ENCODE measurements at places on chromosomes 3 and 15.

DNA sequence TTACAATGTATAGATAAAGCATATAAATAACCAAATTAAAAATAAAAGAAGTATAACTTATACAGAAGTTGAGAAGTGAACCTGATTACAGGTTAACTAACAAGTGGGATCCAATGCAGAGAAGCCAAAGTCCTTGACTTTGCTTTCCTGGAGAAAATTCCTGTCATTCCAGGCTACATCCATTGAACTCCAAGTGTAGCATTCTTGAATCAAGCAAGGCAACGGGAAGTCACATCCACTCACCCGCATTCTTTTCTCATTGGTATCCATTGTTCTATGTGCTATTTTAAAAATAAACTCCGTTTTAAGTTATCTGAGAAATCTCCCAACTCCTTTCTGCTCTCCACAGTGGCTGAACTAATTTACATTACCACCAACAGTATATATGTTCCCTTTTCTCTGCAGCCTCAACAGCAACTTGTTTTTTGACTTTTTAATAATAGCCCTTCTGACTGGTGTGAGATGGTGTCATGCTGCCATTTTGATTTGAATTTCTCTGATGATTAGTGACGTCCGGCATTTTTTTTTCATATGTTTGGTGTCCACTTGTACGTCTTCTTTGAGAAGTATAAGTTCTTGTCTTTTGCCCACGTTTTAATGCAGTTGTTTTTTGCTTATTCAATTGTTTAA, 534.3 kb downstream of the ROBO1 start:
- DNase-seq, result no peak

GRCh38 chr3:21330293-21330692, 420.7 kb downstream of the ZNF385D start:
- DNase-seq, result no peak

DNA sequence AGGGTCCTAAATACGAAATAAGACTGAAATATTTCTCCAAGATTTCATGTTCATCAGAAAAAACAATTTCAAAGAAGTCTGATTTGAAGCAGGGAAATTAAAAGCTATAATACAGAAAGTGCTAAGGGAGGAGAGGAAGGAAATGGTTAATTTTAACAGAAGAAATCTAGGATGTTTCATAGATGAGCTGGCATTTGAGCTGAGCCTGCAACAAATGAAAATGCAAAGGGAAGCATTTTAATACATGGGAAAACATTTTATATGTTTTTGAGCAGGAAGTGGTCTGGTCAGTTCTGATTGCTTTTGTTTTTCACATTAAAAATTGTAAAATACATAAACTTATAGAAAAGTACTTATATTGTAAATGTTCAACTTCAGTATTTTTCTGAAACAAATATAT, 17.2 kb upstream of the RAP2B start:
- DNase-seq, result no peak

DNA sequence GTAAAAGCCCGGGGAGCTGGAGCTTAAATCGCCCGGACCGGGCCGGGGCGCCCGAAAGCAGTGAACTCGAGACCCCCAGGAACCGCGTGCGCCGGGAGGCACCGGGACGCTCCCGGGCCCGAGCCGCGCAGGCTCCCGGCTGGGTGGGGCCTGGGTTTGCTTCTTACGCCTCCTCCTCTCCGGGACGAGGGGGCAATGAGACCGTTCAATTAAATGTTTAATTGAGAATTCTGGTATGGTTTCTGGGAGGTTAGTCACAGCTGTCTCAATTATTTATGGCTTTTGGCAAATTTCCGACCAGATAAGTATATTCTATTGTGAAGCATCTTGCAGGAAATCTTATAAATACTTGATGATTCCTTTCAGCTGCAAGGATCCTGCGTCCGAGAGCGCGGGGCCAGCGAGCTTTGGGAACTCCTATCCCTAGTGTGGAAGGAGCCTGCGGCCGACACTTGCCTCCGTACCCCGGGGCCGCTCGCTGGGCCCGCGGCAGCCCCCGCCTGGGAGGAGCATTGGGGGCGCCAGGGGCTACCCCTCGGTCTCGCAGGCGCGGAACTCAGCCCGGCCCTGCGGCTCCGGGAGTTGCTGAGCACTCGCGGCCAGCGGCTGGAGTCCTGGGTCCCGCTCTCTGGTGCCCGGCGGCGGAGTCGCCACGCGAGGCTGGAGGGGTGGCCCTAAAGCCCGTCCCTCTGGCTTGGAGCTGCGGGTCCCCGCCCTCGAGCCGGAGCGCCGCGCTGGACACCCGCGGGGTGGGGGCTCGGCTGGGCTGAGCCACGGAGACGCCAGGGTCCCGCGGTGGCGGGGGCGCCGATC, 10.3 kb downstream of the ISL2 start:
- no peak for DNase-seq

DNA sequence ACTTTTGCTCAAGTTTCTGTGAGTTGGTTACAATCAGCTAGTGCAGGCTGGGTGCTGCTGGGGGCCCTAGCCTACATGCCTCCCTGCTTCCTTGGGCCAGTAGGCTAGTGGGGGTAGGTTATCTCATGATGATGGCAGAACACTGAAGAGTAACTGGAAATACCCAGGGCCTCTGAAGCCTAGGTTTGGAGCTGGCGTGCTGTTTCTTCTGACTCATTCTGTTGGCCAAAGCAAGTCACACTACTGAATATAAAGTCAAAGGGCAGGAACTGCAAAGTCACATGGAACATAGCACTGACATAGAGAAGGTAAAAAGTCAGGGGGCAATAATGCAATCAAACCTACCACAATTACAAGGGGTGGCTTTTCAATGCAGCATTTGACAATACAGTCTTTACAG, 34.5 kb downstream of the RASGRP1 start:
- DNase-seq, result no peak

DNA sequence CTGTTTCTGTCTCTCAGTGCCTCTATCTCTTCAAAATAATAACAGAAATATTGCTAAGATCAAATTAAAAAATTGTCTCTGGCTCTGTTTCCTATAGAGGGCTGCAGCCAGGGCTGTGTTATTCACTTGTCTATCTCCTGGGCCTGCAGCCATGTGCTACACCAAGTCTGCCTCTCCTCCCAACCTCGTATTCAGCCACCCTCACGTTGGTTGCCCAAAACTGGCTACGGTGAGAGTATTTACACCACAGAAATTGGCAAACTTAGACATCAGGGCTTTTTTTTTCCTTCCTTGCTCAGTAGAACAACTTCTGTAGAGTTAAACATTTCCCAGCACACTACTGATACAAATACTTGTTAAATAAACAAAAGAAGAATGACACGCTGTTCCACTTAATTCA, 320.9 kb upstream of the ICE2 start:
- DNase-seq, result no peak

GRCh38 chr15:68612503-68612902, 33.7 kb downstream of the CORO2B start:
- DNase-seq, result no peak

- no peak for DNase-seq
These were observed 472.2 kb downstream of the GRM7 start for GRCh38 chr3:7333125-7333524.

DNA sequence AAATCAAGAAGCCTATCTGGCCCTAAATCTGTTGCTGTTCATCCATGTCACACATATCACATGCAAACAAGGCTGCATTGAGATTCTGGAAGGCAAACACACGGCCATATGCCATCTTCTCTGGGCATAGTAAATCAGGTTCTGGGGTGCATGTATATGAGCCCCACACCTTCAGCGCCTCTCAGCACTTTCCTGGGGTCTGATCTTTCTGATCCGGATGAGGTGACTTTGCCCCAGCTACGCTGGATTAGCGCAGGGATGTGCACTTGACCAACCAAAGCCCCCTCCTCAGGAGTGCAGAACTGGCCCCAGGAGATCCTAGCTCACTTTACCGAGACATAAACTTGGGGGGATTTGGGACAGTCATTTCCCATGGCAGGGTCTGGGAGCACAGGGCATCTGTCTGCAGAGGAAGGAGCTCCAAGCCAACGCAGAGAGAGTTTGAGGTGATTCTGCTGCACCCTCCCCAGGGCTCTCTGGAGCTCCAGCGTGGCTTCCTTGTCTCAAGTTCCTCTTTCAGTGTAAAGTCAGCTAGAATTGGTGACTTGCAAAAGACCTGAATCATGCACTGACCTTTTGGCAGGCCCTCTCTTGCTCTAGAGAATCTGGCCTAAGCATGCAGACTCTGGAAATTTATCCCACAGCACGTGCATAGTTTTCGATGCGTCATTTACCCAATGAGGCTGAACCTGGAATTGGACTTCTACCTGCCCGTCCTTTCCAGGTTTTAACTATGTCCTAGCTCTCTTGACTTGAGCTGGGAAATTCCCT, 63.5 kb upstream of the KLF13 start:
- DNase-seq, result peak; percentile 76

GRCh38 chr3:122988508-122988907, 39.1 kb downstream of the SEMA5B start:
- no peak for DNase-seq

DNA sequence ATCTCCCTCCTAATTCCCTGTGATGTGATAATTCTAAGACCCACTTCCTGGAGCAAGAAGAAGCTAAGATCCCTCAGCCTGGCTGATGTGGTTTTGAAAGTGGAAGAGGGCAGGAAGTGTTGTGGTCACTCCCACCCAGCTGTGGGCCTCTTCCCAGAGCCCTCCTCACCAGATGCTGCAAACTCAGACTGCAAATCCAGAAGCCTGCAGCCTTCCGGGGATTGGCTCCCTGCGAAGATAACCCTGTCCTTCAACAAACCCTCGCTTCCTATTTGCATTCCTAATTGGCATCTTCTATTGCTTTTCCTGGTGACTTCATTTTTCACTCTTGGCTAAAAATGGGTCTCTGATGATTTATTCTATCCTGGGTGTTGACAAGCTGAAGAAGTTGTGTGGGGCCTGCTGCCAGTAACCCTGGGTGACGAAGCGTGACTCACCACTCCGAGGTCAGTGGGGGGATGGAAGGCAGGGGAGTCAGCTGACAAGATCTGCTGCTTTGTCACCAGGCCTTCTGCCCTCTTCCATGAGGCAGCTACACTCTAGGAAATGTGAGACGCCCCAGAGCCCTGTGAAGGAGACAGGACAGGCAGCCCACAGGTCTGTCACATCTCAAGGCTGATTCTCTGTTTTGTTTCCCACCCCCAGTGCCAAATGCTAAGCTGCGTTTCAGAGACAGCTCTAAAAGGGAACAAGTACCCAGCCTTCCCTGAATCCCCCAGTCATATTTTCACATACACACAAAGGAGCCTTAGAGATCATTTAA, 99.7 kb upstream of the LIPC start:
- DNase-seq, result peak; percentile 95

- peak; percentile 39 for DNase-seq
These were observed 6.7 kb downstream of the KLHL40 start for GRCh38 chr3:42691816-42692666.

DNA sequence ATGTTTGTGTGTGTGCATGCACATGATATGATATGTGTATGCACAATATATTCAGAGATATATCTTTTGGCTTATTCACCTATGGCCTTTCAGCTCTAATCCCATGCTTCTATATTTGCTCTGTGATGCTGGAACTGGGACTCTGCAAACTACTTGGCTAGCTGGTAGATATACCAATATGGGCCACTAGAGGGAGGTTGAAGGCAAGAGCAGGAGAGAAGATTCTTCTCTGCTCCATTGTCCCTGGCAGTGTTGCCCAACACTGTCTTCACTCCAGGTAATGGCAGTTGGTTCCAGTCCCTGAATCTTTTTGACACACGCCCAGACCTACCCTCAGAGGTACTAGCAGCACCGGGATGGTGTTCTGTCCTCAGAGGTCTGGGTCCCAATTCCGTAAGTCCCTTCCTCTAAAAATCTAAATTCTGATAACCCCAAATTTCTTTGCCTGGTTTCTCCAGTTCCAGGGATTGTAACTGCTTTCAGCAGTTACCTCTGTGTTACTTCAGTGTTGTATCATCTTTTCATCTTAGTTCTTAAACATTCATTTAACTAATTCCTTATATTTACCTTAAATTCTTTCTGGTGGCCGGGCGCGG, 44.7 kb downstream of the GTPBP8 start:
- DNase-seq, result no peak

DNA sequence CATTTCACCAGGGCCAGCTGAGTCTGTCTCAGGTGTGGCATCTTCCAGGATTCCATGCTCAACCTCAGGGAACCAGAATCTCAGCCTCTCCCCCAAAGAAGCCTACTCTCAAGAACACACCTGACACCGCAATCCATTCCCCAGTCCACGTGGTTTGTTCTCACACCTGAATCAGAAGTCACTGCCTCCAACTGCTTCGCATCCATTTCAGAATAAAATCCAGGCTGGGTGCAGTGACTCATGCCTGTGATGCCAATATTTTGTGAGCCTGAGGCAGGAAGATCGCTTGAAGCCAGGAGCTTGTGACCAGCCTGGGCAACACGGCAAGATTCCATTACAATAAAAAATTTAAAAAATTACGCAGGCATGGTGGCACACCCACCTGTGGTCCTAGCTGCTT, 212.2 kb downstream of the FOXP1 start:
- no peak for DNase-seq

GRCh38 chr3:185837414-185837813, 12.6 kb upstream of the IGF2BP2 start:
- no peak for DNase-seq

GRCh38 chr15:86336051-86336788, 256.5 kb downstream of the AGBL1 start:
- DNase-seq, result no peak

DNA sequence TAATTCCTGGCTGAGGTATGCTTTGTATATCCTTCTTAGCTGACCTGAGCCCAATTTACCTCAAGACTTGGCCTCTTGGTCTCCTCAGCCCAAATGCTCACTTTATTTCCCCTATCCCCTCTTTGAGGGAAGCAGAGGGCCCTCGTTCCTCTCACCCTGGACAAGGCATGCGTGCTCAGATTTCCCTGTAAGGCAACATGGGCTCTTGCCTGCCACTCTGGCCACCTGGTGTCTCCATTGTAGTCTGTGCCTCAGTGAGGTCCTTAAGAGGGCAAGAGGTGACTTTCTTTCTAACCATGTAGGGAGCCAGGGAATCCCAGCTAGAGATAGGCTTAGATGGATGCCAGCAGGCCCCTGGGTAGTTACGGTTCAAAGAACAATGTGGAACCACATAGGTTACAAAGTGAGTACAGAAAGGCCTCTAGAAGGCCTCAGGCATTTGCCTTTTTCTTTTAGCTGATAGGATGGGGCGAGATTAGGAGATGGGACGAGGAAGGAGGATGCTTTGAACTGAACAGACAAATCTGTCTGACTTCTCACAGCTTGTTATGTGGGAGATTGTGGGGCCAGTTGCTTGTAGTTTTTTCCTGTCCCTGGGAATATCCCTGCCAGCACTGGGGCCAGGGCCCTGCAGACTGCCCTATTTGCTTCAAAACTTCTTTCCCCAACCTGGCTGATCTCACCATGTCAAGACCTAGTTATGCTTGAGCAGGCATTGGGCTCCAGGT, 1.1 kb upstream of the INTS14 start:
- no peak for DNase-seq

DNA sequence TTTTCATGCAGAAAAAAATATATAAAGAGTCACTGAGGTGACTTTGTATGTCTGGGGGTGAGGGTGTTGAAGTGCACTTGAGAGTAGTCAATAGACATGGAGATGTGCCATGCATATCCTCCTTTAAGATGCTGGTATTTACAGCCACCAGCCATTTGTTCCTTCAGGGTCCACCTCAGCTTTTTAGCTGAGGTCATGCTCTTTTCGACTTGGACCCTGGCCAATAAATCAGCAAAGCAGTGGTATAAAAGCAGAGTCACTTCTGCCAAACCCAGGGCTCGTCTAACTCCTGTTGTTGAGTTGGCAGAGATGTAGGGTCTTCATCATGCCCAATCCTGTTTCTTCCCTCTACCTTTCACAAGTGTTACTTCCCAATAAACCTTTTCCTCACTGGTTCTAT, 75.1 kb upstream of the OSTN start:
- DNase-seq, result no peak

GRCh38 chr3:81761904-81762580, 597 bp upstream of the GBE1 start:
- DNase-seq, result no peak

GRCh38 chr15:71239592-71240364, 124.5 kb downstream of the THSD4 start:
- DNase-seq, result no peak
